ENCODE measurements at places on chromosomes 1 and 21.

DNA sequence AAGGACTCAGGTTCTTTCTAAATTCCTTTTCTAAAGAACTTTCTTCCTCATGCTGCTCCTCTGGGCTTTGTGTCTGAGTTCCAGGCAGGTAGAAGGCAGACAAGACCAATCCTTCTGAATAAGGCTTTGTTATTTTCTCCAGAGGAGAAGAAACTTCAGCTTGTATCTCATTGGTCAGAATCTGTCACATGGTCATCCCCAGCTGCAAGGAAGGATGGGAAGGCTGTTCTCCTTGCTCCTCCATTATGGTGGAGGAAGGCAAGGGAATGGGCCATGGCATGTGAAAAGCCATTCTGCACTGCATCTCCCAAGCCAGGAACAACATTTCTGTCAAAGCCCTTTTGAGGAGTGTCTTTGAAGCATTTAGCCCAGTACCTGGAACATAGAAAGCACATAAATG lies 50.6 kb upstream of the NTPCR start:
- no peak for DNase-seq

GRCh38 chr1:7119156-7119555 lies 333.9 kb downstream of the CAMTA1 start:
- DNase-seq: no peak

DNA sequence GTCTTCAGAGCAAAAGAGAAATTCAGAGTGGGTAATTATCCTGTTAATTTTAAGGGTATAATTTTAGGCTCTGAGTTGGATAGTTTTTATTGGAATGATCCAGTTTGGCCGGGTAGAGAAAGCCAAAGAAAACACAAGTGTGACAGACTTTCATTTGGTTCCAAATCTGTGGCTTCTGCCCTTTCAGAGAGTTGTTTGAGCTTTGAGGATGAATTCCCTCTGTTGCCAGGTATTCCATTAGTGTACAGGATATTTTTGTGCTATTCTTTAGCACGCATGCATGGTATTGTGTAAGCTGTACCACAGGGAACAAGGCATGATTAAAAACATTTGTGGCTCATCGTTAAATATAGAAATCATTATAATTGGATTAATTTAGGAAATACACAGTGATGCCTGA lies 384.4 kb downstream of the ADGRL2 start:
- DNase-seq: no peak

DNA sequence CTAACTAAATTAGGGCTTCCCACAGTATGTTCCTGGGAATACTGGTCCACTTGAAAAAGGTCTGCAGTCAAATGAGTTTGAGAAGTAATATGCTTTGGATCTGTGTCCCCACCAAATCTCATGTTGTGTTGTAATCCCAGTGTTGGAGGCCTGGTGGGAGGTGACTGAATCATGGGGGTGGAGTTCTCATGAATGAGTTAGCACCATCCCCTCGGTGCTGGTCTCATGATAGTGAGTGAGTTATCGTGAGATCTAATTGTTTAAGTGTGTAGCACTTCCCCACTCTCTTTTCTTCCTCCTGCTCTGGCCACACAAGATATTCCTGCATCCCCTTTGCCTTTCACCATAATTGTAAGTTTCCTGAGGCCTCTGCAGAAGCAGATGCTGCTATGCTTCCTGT lies 16.9 kb upstream of the DMRTB1 start:
- no peak for DNase-seq

DNA sequence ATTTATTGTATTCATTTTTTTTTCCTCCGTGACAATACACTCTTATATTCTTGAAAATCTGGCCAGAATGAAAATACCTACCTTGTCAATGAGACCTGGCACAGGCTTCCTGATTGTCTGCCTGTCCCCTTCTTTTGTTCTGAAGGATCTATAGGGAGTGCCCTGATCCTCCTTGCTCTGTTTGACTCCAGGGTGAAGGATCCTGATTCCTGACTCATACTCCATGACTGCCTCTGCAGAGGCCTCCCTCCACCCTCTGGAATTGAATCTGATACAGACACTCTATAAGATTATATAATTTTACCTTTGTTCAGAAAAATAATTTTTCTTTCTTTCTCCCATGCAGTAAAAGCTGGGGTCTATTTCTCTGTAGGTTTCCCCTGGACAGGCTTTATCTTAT lies 116.2 kb downstream of the HMCN1 start:
- DNase-seq: no peak

- no peak for DNase-seq
Observed at GRCh38 chr1:169091480-169091941, 15.0 kb upstream of the ATP1B1 start.

DNA sequence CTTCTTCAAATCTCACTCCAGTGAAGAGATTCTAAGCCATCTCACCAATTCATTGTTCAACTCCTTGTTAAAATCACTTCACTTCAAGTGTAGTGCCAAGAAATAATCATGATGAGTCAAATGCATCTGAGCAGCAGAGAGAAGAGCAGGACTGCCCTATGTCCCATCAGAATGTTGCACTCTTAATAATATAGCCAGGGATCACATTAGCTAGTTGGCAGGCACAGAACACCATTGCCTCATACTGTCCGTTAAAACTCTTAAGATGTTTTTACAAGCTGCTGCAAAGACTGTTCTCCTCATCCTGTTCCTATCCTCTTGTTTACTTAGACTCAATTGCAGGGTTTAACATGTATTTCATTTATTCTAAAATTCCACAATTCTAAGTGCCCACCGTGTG lies 432.9 kb downstream of the PLPP3 start:
- no peak for DNase-seq

DNA sequence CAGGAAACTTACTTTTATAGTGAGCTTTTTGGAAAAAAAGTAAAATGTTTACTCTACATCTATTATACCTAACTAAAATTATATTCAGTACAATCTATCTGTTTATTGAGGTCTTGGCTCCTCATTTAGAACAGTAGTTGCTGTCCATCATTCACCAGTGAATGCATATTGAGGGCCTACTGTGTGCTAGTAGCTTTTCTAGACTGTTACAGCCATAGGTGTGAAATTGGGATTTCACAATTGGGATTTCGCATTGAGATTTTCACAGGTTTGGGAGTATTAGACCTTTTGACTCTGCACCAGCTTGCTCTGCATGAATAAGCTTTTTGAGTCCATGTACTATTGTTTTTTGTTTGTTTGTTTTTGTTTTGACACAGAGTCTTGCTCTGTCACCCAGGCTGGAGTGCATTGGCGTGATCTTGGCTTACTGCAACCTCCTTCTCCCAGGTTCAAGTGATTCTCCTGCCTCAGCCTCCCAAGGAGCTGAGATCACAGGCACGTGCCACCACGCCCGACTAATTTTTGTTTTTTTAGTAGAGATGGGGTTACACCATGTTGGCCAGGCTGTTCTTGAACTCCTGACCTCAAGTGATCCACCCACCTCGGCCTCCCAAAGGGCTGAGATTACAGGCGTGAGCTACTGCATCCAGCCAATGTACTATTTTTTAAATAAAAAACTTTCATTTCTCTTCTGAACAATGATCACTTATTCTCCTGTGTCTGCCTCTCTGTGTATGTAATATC lies 47.2 kb upstream of the ERRFI1 start:
- no peak for DNase-seq

- DNase-seq: no peak
Observed at GRCh38 chr1:156194300-156194652, 372 bp downstream of the SLC25A44 start.

- no peak for DNase-seq
Observed at GRCh38 chr1:179229214-179230140, at the start of gene ABL2. TSS of gene ABL2 (minus strand) at chr1:179229677. CDS start at chr1:179229397, 280 bp downstream.

DNA sequence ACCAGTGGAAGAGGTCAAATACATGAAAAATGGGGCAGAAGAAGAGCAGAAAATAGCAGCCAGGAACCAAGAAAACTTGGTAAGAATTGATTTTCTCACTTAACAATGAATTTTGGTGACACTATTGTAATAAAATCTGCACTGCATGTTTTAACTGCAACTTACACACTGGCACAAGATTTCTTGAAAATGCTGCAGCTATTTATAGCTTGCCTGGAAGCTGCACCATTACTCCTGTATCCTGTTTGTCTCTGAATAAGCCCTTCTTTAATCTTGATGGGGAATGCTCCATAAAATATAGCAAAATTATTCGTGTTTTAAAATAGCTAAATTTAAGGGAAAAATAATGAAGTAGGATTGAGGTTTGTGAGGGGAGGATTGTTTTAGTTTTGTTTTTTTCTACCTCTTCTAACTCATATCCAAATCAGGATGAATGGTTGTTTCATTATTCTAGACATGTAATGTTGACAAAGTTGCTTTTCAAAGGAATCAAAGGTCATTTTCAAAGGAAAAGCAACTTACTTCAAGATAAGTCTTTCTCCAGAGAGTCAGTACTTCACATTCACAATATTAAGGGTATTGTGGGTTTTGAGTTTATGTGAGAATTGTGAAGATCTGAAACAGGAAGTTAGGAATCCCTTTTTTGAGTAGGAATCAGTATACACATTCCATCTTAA lies 120.9 kb downstream of the C1orf21 start:
- no peak for DNase-seq

DNA sequence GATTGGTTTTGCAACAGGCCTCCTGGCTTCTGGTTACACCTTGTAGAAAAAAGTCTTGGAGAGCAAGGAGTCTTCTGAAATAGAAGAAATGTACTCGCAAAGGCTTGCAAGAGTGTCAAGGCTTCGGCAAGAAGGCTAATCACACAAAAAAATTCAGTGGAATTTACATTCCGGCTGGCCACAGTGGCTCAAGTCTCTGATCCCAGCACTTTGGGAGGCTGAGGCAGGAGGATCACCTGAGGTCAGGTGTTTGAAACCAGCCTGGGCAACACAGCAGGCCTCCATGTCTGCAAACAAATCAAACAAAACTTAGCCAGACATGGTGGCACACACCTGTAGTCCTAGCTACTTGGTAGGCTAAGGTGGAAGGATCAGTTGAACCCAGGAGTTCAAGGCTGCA lies 7.7 kb upstream of the DOP1B start:
- DNase-seq: no peak

GRCh38 chr1:161486806-161487741 lies 18.2 kb upstream of the FCGR2A start:
- DNase-seq: peak; percentile 76

DNA sequence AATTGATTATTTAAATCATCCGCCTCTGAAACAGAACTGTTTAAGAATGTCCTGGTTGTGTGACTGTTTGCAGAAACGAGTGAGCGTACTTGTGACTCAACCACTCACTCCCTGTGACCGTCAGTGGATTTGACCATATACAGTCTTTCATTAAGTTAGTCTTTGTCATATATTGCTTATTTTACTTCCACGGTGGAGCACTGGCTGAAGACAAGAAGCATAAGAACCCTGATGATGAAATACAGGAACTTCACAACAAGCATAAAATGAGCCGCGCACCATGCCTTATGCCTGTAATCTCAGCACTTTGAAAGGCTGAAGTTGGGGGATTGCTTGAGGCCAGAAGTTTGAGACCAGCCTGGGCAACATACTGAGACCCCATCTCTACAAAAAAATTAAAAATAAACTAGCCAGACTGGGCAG lies 194.0 kb downstream of the TOMM20 start:
- no peak for DNase-seq

- DNase-seq: no peak
Observed at GRCh38 chr1:61141288-61142042, 59.1 kb downstream of the NFIA start.

DNA sequence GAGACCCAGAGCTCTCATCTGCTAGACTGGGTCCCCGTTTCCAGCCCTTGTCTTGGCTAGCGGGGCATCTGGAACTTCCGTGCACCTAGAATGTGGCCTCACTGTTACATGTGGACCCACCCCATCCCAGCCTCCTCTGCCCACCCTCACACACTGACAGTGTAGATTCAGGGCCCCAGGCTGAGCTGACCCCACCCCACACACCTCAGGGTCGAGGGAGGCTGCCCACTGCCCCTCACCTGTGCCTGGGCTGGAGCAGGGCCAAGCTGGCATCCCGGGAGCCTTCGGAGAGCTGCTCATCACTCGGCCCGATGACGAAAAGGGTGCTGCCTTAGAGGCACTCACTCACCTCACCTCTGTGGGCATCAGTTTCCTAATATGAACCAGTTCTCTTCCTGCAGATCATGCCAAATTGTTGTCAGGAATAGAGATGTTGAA lies 11.1 kb downstream of the ACOT11 start:
- no peak for DNase-seq

GRCh38 chr1:12368646-12369045 lies 138.8 kb downstream of the VPS13D start:
- DNase-seq: no peak

DNA sequence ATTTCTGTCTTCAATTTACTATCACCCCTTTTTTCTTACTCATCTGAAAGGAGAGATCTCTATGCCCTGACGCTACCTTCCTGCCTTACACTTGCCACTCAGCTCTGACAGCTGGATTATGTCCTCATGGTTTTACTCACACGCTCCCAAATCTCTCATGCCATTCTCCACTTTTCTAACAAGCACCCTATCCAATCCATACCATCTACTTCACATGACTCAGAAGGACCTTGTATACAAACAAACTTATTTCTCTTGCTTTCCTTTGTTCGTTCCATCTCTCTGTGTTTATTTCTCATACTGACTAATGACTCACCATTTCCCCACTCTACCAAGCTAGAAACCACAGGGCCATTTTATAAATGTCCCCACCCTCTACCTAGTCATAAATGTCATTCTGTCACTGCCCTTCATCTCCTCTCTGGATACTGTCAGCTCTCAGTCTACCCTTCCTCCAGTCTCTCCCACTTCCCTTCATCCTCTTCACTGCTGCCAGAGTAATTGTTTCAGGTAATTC lies 87.3 kb downstream of the USP24 start:
- DNase-seq: no peak

- DNase-seq: no peak
Observed at GRCh38 chr1:94305704-94306103, 68.3 kb upstream of the ARHGAP29 start.

- DNase-seq: no peak
Observed at GRCh38 chr1:160753594-160753993, 14.5 kb downstream of the SLAMF7 start.

DNA sequence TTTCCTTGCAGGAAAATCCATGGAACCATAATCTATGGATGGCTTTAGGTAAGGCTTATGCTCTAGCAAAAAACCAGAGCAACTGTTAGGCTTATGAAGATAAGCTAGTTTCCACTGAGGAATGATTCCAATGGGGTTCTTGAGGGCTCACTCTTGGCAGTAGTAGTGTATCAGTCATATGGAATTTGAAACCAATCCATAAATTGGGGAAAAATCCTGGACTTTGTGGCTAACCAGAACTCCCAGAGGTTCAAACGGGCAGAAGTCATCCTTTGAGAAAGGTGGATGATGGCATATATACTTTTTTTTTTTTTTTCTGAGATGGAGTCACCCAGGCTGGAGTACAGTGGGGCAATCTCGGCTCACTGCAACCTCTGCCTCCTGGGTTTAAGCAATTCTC lies 54.2 kb upstream of the ATF3 start:
- DNase-seq: no peak

GRCh38 chr21:41437729-41438128 lies 11.7 kb downstream of the MX1 start:
- DNase-seq: no peak

- peak; percentile 86 for DNase-seq
Observed at GRCh38 chr1:31373056-31373896, at the start of gene FABP3. TSS of gene FABP3 (minus strand) at chr1:31373076. CDS start at chr1:31373014, 62 bp downstream.

- DNase-seq: no peak
Observed at GRCh38 chr1:53536606-53537005, 77.4 kb downstream of the DMRTB1 start.

- DNase-seq: no peak
Observed at GRCh38 chr1:110690709-110691365, 16.1 kb upstream of the KCNA3 start.

GRCh38 chr1:110639724-110640386 lies 33.7 kb upstream of the KCNA2 start:
- DNase-seq: no peak

Measured in anterior cingulate cortex (tissue), 58 donors.